ENCODE measurements at places on chromosomes 13 and 19.

DNA sequence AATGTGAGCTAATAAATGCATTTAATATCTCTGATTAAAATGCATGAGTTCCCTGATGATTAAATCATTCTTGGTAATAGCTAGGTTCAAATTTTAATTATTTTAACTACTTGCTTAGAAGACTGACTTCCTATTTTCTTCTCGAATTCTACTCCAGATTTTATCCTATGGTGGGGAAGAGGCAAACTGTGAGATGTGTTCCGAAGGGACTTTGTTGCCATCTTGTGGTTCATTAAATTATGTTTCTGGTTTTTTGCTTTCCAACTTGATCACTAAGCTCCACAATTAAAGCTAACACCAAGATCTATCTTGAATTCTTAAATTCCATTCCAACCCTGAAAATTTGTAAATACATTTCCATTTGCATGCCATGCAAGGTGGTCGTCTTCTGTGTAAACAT, 538.4 kb upstream of the PCDH20 start:
- DNase-seq: no peak

DNA sequence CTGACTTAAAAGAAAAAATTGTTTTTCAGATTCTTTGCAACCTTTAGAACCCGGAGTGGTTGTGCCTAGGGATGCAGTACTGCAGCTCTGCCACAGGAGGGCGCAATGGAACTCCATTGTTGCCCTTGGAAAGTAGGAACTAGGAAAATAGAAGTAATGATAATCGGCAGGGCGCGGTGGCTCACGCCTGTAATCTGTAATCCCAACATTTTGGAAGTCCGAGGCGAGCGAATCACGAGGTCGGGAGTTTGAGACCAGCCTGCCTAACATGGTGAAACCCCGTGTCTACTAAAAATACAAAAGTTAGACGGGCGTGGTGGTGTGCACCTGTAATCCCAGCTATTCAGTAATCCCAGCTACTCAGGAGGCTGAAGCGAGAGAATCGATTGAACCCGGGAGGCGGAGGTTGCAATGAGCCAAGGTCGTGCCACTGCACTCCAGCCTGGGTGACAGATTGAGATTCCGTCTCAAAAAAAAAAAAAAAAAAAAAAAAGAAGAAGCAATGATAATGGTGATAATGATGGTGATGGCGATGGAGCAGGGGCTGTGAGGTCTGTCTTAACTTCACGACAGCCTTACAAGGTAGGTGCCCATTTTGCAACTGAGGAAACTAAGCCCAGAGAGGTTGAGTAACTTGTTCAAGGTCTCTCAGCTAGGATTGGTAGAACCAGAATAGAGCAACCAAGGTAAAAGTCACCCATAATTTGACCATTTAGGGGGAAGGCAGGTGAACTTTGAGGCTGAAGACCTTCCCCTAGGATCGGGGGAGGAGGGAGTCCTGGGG, 5.5 kb upstream of the ADAMTS10 start:
- peak; percentile 69 for DNase-seq

- no peak for DNase-seq
Observed at GRCh38 chr19:30371960-30372824, at the start of gene ZNF536. TSS of gene ZNF536 (plus strand) at chr19:30372384. CDS start at chr19:30443563, 71,179 bp downstream.

DNA sequence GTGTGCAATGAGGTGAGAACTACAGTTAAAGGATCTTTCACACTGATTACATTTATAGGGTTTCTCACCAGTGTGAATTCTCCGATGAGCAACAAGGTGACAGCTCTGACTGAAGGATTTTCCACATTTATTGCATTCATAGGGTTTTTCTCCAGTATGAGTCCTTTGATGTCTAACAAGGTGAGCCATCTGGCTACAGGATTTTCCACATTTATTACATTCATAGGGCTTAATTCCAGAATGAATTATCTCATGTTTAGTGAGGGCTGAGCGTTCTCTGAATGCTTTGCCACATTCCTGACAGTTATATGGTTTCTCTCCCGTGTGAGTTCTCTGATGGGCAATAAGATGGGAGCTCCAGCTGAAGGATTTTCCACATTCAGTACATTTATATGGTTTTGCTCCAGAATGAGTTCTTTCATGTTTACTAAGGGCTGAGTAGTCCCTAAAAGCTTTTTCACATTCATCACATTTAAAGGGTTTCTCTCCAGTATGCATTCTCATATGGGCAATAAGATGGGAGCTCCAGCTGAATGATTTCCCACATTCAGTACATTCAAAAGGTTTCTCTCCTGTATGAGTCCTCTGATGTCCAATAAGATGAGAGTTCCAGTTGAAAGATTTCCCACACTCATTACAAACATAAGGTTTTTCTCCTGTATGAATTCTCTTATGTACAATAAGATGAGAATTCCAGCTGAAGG, 4.4 kb upstream of the C19orf18 start:
- no peak for DNase-seq

- no peak for DNase-seq
Observed at GRCh38 chr13:105341758-105342157, 1193.7 kb downstream of the EFNB2 start.

DNA sequence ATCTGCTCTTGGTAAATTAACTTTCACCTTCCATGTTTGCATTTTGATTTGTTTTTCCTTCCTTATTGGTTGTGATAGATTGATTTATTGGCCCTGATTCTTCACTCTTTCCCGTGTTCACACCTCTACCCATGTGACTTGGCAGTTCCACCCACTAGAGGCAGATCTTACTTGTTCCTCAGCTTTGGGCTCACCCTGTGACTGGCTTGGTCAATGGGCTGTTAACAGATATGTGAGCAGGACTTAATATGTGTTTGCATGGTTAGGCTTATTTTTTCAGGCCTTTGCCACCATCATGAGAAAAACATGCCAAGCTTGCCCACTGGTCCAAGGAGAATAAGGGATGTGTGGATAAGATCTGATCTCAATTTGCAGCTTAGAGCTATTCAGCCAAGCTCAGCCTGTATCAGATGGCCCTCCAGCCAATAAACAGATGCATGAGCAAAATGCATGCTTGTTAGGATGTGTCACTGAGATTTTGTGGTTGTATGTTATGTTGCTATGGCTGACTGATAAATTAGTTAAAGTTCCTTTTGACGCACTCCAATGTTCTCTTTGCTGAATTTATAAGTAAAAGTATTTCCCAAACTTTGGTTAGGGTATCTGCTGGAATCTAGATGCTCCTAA, 48.0 kb downstream of the RGCC start:
- DNase-seq: no peak

DNA sequence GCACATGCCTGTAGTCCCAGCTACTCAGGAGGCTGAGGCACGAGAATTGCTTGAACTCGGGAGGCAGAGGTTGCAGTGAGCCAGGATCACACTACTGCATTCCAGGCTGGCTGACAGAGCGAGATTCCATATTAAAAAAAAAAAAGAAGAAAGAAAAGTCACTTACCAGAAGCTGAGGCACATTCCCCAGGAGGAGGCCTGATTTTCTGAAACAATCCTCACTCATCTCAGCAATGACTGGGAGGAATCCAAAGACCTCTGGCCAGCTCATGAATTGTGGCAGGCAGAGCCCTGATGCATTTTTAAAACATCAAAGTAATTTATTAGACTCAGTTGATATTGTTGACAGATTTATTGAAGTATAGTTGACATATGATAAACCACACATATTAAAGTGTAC, 206.3 kb downstream of the FOXO1 start:
- DNase-seq: no peak
